ENCODE measurements at places on chromosomes 12 and 14.

- no peak for DNase-seq
These were observed 4.8 kb downstream of the LRP1 start for GRCh38 chr12:57133013-57133569.

- DNase-seq, result no peak
These were observed 12.6 kb downstream of the KMT5A start for GRCh38 chr12:123396543-123396942.

- no peak for DNase-seq
These were observed 474 bp downstream of the KCNK10 start for GRCh38 chr14:88322504-88323085.

DNA sequence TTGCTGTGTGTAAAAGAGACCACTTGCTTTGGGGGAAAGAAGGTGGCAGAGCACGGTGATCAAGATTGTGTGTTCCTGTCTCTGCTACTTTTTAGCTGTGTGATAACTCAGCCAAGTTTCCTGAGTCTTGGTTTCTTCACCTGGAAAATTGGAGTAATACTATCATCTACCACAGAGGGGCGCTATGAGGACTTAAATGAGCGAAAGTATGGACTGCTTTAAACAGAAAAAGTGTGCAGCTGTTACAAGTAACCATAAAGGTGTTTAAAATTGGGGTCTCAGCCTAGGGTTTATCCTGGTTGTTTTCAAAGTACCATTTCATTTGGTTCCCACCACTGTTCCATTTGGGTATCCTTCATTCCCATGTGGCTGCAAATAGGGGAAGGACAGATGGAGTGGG is 65.9 kb upstream of the WSCD2 start:
- DNase-seq, result peak; percentile 7

DNA sequence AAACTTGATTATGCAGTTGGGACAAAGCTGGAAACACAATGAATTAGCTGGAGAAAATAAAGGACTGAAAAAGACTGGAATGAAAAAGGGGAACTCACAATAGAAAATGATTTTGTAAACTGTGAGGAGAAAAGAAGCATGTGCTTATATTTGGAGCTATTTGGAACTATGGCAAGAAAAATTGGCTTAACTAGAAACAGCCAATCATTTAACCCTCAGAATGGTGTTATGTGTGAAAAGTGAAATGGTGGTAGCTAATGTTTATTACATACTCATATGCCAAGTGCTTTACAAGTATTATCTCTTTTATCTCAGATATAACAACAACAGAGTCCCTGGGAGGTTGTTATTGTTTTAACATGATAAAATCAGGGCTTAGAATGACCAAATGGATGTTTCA is 583.1 kb upstream of the SEL1L start:
- DNase-seq, result no peak

GRCh38 chr12:58907391-58907790 is 12.9 kb downstream of the LRIG3 start:
- DNase-seq, result no peak

GRCh38 chr12:82473111-82473754 is 114.9 kb downstream of the METTL25 start:
- no peak for DNase-seq

DNA sequence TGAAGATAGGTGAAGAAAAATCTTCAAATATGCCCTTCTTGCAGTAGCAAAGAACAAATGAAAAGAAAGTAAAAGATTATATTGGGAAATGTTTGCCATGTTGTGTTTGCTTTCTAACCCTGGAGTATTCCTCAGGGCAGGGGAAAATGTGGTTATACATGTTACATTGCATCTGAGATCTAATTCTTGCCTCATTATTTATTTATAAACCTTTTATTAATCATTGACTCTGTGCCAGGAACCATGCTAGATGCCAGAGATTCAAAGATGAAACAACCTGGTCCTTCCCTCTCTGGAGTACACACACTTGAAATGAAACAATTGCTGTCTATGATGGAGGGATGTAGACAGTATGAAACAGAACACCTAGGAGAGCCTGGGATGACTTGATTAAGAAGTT is 128.1 kb upstream of the HMGA2 start:
- DNase-seq, result no peak

- DNase-seq, result no peak
These were observed 4.5 kb downstream of the RASSF8 start for GRCh38 chr12:25962932-25963525.

DNA sequence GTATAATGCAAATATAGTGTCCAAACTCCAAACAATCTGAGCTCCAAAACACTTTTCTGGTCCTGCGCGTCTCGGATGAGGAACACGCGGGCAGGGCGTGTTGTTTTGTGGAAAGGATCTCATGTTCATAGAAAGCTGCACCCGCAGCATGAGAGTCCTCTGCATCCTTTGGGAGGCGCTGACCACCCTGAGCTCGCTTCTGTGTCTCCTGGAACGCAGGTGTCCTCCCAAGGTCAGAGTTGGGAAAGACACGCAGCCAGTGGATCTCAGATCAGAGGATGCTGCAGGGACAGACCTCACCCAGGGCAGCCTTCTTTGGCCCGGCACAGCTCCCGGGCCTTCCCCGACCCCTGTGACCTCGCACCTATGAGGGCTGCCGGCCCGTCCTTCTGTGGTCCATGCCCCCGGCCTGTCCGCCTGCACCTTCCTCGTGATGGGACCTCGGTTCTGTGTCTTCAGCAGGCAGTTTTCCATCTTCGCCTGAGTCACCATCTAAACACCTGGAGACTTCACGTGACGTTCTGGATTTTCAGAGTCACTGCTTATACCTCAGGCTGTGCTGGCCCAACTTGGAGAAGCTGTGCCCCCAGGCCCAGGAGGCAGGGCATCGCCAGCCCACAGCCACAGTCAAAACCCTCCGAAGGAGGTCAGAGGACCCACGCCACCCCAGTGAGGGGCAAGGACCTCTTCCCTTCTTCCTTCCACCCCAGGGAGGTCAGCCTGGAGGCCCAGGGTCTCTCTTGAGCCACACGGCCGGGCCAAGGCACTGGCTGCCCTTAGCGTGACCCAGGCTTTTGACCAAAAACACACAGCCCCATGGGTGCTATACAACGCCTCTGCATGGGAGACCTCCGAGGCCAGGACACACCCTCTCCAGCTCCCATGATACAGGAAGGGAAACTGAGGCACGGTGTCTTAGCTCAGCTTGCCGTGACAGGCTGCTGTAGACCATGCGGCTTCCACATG is 25.9 kb downstream of the MMP17 start:
- DNase-seq, result no peak

- no peak for DNase-seq
These were observed 794 bp downstream of the SLC22A17 start for GRCh38 chr14:23351681-23352505.
